ENCODE measurements at places on chromosomes 11 and 22. TPM values are rescaled to one million over a fixed set of nuclear protein-coding genes. Genes with fewer than 3 reads are reported as not detected.

Gene TBCEL
- total RNA-seq, result 10.4 TPM

Gene C11orf21
- total RNA-seq, result 0.62 TPM

Gene PIH1D2
- 2.4 TPM for total RNA-seq

Gene SLC22A12
- not detected for total RNA-seq

Gene DGCR6L
- 56.2 TPM for total RNA-seq

Gene CRYBB3
- not detected for total RNA-seq

DNA sequence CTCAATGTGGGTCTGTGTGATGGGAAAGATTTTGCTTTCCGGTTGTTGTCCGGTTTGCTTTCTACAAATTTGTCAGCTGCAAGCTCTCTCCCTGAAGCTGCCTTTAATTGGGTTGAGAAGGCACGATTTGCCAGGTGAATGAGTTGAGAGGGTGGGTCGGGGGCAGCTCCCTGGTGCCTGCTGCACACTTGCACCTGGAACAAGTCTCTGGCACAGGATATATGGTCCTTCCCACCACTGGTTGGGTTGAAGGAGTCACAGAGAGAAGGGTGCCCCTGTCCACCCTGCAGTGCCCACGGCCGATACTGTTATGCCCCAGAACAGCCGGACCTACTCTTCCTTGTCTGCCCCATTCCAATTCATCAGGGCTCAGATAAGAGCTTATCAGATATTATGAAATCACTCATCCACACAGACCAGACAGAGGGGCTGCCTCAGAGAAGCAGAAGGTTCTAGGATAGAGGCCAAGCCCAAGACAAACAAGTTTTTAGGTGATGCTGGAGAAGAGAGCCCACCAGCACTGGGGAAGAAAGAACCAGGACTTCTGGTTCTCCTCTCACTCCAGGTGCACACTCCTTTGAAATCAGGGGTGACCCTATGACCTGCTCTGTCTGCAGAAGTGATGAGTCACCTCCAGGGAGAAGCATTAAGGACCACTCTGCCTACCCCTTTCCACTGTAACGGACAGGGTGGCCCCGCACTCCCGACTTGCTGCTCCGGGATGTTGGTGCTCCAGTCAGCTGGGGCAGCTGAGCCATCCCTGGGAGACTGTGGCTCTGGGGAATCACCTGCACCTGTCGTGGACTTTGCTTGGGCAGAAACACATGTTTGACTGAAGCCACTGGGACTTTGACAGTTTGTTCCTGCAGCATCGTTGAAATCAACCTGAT is 45.3 kb downstream of the RTL6 start:
- peak; percentile 46 for DNase-seq

DNA sequence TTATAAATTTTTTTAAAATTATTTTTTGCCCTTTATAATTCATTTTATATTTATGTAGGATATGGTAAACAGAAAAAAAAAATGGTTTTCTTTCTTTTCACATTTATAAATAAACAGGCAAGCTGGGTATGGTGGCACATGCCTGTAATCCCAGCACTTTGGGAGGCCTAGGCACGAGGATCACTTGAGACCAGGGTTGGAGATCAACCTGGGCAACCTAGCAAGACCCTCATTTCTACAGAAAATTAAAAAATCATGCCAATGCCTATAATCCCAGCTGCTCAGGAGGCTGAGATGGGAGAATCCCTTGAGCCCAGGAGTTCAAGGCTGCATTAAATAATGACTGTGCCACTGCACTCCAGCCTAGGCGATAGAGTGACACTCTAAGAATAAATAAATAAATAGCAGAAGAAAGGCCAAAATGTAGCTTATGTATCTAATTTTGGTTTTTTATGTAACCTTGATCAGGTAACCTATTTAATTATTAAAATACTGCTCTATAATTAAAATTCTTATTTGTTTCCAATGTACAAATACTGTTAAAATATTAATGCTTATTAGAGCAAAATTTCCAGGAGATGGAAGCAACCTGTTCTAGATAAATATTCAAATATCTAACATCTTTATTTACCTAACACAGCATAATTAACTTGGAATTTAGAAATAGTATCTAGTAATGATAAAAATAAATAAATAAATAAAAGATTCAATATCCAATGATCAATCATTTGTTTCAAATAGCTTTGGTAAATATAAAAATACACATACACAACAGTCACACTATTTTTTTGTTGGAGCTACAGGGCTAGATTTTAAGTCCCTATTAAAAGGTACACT is 21.4 kb downstream of the PI4KA start:
- DNase-seq, result no peak

GRCh38 chr11:67449116-67449844 is 3.2 kb downstream of the GPR152 start:
- DNase-seq, result no peak

GRCh38 chr11:116793772-116794097 is 2.1 kb upstream of the APOA5 start:
- no peak for DNase-seq

GRCh38 chr11:122322329-122322728 is 206.3 kb upstream of the BLID start:
- DNase-seq, result peak; percentile 52

- no peak for DNase-seq
These were observed 267.6 kb upstream of the DDI1 start for GRCh38 chr11:103768816-103769215.

DNA sequence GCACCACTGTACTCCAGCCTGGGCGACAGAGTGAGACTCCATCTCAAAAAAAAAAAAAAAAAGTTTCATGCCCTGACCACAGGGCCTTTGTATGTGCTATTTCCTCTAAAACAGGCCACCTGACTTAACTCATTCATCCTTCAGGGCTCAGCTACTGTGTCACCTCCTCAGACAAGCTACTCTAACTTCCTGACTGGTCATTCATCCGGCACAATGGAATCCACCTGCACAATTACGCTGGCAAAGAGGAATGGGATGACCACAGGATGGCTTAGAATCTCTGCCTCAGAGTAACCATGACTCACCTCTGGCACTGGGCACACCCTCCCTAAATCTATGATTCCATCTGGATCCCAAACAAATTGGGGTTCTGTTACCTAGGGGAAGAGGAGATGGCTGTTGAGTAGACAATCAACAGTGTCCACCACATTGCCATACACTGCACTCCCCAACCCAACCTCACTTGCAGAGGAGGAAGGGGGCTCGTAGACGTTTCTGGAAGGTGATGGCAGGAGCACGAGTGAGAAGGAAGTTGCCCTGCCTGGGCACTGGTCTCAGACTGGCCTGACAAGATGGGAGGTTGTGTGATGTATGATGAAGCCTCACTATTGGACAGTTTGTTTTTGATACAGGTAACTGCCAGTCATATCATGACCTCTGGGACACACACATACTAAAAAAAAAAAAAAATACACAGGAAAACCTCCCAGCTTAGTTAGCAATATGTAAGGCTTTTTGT is 22.8 kb upstream of the HMOX1 start:
- DNase-seq, result no peak

DNA sequence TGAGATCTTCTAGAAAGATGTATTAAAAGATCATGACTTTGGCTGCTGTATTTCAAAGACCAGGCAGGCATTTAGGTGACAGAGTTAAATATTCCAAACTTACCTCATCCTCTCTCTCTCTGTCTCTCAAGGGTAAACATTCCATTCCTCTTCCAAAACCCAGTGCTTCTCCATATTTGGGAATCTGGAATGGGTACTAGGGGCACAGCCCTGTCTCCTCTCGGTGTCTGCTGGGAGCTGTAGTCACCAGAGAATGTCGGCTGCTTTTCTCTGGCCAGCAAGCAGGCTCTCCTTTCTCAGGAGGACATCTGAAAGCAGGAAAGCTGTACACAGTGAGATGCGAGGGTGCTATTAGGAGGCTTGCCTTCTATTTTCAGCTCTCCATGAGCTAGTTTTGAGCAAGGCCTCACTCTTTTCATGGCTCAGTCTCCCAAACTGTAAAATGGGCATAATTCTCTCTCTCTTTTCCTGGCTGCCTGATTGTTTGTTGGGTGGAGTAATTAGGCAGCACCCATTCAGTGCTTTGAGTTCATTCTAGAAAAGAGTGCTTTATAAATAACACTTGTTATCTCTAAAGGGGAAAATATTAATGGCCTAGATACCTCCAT is 9.3 kb upstream of the PEX26 start:
- no peak for DNase-seq

DNA sequence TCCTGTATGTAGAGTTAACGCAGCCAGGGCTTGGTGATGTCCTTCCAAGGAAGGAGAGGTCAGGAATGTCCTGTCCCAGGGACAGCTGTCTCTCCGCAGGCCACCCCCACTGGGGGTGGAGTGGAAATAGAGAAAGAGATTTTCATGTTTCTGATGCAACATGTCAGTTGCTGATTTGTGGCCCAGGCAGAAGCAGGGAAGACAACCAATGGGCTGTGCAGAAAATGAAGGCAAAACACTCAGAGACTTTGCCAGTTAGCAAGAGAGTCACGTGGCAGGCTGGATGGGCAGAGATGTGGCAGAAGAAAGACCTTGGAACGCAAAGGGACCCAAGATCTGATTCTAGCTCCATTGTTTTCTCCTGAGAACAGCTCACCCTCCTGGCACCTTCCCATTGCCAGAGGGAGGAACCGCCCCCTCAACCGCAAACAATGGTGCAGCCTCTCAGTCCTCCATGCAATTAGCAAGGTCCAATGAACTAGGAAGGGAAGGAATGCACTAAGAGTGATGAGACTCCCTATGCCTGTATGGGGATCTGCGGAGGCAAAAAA is 71.0 kb downstream of the SYN3 start:
- DNase-seq, result peak; percentile 79

DNA sequence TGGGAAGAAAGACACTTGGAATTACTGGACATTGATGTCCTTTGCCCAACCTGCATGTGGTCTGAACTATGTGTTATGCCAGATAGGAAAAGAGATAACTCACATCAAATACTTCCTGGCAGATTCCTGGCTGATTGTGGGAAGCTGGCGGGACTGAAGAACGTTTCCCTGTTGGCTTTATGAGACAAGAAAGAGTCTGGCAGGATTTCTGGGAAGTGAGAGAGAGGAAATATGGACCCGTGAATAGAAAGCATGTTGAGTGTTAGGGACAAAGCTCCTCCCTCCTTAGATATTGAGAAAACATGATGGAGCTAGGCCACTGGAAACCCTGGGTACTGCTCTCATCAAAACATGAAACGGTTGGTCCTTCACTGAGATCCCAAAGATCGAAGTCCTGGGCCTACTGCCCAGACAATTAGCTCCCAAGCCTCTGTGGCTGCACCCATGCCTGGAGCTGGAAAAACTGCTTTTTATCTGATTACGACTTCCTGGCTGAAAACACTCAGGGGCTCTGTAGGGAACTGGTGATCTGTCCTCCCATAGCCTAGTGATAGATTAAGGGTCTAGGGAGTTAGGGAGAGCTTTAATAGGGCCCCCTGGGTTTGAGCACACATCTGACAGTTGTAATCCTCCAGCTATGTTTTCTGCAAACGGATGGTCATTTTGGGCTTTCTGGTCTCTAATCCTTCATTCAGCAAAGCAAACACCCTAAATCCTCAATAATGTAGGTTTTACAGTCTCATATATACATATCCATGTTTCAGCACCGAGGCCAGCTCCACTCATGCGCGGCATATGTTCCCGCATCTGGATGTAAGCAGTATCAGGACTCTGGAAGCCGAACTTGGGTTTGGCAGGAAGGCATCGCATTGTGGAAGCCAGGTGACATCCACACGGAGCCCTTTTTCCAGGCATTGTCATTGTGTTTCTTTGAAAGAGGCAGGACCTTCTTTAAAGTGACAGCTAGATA is 6.1 kb upstream of the B3GAT1 start:
- DNase-seq, result no peak

- DNase-seq, result no peak
These were observed 99.8 kb downstream of the STIM1 start for GRCh38 chr11:3955299-3955665.

GRCh38 chr11:57358543-57358961 is 20.4 kb downstream of the P2RX3 start:
- DNase-seq, result no peak

DNA sequence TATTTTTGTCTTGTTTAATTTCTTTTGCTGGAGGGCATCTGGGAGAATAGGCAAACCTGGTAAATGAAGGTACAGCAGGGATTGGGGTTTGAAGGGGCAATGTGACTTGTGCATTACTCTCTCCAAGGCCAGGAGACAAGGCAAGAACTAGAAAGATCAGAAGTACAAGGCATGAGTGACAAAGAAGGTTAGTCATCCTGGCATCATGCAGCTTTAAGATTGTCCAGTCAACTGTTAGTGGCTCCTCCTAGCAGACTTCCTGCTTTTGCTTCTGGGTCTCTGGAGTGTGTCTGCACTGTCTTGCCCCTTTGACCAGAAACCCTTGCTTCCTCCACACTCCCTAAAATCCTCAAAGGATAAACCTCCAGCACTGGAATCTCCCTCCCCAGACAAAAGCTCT is 27.2 kb upstream of the GLYATL1 start:
- DNase-seq, result no peak

DNA sequence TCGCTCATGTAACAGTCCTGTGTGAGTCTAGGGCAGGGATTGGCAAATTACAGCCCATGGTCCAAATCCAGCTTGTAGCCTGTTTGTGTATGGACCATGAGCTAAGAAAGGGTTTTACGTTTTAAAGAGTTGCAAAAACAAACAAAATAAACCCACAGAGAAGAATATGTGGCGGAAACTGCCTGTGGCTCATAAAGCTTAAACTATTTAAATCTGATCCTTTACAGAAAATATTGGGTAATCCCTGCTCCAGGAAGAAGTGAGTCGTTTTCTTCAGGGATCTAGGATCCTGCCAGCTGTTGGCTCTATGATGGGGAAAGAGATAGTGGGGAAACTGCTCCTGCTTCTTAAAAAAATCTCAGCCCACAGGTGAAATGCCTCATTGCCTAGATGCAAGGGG is 3.4 kb upstream of the OR6Q1 start:
- no peak for DNase-seq

DNA sequence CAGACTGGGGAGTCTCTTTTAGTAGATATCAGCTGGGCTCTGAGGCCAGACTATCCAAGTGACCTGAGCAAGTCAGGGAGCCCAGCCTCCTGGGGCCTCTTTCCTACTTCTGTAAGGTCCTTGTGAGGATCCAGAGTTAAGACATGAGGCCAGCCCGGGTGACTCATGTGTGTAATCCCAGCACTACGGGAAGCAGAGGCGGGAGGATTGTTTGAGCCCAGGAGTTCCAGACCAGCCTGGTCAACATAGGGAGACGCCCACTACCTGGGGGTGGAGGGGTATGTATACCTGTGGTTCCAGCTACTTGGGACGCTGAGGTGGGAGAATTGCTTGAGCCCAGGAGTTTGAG is 36.9 kb upstream of the POLA2 start:
- no peak for DNase-seq

- DNase-seq, result no peak
These were observed 17.0 kb upstream of the GRIK4 start for GRCh38 chr11:120494595-120494994.

Measured in lower leg skin (tissue), 4 donors.